Left lobe of liver (tissue), 2 donors: ENCODE measurements at places on chromosomes 5 and 9. TPM values are rescaled to one million over a fixed set of nuclear protein-coding genes. Genes with fewer than 3 reads are reported as not detected.

The DMRT3 gene
- not detected for total RNA-seq

GRCh38 chr5:161314033-161314432 lies 232.5 kb downstream of the GABRB2 start:
- no peak for DNase-seq

The RAI14 gene
- total RNA-seq, result 24.9 TPM

DNA sequence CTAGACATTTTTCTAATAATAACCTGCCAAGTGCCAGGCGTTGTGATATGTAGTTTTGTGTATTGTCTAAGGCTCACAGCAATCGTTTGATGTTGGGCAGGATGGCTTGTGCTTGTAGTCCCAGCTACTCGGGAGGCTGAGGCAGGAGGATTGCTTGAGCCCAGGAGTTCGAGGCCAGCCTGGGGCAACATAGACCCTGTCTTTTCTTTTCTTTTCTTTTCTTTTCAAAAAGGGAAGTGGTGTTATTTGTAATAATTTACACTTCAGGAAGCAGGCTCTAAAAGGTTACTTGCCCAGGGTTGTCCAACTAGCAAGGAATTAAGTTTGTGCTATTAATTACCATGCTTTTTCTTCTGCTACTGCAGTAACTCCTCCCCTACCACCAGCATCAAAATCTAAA lies 3.2 kb downstream of the ZNF131 start:
- no peak for DNase-seq

DNA sequence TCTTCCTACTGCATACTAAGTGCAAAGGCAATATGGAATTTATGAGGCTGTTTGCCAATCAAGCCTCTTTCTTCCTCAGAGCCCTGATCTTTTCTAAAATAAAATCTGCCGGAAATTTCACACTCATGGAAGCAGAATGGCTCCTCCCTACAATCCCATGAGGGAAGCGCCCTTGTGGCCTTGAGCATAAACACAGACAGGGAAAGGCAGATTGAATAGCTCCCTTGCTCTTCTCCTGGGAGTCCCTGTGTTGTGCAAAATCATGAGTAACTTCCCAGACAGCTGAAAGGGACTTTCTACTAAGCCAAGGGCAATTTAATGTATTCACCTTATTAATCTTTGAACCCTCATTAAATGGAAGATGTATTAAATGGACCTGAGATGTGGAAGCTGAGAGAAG lies 226.1 kb upstream of the PIK3R1 start:
- DNase-seq, result no peak

- no peak for DNase-seq
Observed at GRCh38 chr5:142601432-142601831, 84.5 kb downstream of the FGF1 start.

- no peak for DNase-seq
Observed at GRCh38 chr5:115423051-115423450, 121.5 kb downstream of the FEM1C start.

The TRIM52 gene
- total RNA-seq, result 6.0 TPM

The PCDHB2 gene
- 0.08 TPM for total RNA-seq

The LCN15 gene
- not detected for total RNA-seq

The ANKRD34B gene
- not detected for total RNA-seq

GRCh38 chr5:140977003-140977402 lies 10.7 kb downstream of the PCDHAC2 start:
- no peak for DNase-seq

- DNase-seq, result no peak
Observed at GRCh38 chr5:72203251-72203845, 96.1 kb downstream of the MAP1B start.

DNA sequence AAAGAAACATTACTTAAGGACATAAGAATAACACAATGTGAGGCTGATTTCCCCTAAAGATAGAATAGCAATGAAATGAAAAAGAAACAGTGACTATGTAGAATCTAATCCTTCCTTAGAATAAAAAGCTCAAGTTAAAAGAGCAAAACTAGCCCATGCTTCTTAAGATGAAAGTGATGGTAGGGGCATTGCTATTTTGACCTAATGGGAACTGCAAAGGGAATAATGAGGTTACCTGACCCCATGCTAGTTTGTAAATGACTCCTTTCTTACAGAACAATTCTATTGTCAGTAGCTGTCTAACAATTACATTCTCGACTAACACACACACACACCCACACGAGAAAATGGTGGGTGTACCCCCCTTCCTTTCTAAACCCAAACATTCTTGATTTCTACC lies 575.8 kb downstream of the CSNK1G3 start:
- no peak for DNase-seq

DNA sequence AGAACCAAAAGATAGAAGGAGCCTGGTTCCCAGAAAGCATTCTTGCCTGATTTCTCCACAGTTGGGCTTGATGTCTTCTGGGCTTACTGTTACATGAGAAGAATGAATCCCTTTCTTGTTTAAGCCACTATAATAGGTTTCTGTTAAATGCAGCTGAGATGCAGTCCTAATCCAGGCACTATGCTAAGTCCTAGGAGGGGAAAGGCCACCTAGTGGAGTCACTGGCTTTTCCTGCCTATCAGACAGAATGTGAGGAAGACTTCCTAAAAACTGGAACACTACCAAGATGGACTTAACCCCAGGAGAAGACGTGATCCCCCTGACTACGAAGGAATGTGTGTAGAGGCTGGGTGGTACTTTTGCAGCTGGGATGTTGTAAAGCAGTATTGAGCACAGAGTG lies 34.3 kb upstream of the FSD1L start:
- DNase-seq, result no peak

- peak; percentile 69 for DNase-seq
Observed at GRCh38 chr5:154138701-154139100, 51.8 kb upstream of the GALNT10 start.

DNA sequence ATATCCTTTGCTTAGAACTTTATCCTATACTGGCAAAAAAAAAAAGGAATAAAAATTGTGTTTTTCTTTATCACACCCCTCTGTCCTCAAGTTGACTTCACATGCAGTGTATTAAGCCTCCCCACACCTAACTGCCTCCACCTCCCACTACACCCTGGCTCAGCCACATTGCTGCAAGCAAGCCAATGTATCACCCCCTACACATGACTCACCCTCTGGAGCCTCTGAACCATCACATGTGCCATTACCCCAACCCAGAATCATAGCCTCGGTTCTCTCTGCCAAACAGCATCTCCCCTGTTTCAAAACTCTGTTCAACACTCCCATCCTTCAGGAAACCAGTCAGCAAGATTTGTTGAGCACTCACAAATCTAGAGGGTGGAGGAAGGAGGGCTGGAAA lies 209.0 kb downstream of the CWC27 start:
- DNase-seq, result no peak

- no peak for DNase-seq
Observed at GRCh38 chr9:101387871-101388506, 3.2 kb upstream of the BAAT start.

The GLIPR2 gene
- 1.5 TPM for total RNA-seq

The LCN1 gene
- not detected for total RNA-seq

The ACTL7B gene
- not detected for total RNA-seq

DNA sequence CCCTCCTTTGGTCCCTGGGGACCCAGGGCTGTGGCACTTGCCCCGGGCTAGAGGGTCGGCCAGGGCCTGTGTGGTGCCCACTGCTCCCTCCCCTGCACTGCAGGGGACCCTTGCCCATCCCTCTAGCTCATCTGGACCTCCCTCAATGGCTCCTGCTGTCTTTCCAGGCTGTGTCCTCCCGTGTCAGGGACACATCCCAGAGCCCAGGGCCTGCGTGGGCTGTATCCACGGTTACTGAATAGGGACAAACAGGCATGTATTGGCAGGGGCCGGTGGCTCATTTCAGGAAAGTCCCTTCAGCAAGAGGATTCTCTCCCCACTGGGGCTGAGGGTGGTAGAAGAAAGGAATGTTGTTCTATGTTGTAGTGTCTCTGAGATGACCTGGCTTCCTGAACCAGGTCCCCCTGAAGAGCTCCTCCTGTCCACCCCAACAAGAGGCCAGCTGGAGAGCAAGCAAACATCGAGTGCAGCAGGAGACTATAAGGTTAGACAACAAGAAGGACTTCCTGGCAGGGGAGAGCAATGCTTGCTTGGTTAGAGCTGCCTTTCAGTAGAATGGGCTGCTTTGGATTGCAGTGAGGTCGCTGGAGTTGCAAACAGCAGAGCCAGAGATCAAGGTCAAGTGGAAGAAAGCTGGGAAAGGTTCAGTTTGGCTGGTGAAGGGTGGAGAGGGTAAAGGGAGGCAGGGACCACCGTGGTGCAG lies 1.0 kb upstream of the CRB2 start:
- no peak for DNase-seq

- no peak for DNase-seq
Observed at GRCh38 chr9:123490688-123491087, 134.7 kb downstream of the CRB2 start.

GRCh38 chr5:130034566-130035210 lies 130.4 kb downstream of the CHSY3 start:
- DNase-seq, result no peak

The IL33 gene
- total RNA-seq, result 9.3 TPM

DNA sequence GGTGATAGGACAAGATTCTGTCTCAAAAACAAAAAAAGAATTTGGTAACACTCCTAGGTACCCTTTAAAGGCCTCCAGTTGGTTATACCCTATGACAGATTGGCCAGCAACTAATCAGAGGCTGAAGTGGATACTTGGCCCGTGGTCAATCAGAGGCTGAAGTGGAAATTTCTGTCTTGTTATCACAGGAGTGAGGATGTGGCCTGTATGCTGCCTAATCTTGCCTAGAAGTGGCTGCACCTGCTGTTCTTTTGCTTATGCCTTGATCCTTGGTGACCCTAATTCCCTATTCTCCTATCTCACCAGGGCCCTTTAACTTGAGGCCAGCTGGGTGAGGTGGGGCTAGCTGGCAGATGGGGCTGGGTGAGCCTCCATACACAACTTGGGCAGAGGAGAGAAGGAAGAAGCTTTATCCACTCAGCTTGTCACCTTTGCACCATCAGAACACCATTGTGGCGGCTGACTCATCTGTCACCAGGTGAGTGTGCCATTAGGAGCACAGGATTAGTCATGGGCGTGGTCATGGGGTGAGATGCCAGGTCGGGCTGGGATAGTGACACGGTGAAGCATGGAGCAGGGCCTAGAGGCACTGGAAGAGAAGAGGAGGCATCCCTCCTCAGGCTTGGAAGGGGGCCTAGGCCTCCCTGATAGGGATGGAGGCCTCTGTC lies 41.5 kb downstream of the SAR1B start:
- DNase-seq, result peak; percentile 31

The ADAMTS12 gene
- total RNA-seq, result 1.9 TPM

The SLC23A1 gene
- 35.5 TPM for total RNA-seq

DNA sequence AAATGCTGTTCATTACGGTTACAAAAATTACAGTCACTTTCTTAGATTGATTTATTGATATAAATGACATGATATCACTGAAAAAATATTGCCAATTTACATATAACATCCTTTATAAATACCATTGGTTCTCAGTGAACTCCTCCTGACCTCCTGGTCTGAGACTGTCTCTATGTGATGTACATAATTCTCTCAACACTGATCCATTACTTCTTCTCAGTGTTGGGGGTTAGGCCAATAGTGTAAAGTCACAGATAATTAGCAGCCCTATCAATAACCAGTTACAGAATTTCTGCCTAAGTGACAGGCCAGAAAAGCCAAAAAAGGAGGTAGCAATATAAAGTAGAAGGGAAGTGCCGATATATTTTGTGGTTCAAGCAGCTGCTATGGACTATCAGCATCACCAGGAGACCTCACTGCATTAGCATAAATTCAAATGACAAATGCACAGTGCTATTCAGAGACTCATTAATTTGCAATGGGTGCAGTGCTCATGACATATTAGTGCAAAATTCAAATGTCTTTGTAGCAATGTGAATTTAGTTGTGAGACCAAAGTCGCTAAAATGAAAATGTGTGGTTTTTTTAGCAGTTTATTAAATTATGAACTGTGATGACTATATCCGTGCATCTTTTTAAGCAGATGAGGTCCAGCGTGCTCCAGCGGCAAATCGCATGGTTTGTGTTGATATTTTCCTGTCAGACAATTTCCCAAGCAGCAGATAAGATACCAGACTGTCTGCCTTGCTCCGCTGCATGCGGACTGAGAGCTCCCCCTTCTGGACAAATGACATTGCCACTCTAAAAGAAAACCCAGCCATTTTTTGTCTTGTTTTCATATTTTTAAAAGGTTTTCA lies 144.6 kb downstream of the CETN3 start:
- DNase-seq, result peak; percentile 54

DNA sequence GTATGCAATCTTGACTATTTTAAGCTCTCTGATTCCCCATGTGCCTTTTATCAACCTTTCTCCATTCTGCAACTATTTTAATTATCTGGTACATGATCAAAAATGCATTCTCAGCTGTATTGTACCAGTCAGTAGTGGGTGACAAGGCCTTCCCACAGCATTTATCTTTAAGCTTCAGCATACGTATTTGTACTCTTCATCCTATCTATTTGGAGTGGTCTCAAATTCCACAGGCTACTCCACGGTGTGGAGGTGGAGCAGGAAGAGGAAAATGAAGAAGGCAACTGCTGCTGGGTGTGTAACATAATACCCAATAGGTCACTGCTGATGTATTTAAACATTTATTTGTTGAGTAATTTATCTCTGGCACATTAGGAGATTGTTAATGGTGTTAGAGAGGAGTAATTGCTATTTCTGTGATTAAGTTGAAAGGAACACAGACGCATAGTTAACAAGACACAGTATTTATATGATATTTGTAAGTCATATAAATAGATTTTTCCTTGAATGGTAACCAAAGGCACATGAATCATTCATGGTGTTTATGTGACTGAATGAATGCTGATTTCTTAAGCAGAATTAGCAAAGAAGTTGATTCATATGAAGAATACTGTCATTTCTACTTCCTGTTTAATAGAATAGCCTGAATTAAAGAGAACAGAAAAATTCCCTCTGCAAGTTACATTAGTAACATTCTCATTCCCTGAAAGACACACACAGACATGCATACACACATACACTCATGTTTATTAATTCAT lies 153.8 kb upstream of the NR3C1 start:
- DNase-seq, result no peak

The FOCAD gene
- total RNA-seq, result 7.5 TPM

DNA sequence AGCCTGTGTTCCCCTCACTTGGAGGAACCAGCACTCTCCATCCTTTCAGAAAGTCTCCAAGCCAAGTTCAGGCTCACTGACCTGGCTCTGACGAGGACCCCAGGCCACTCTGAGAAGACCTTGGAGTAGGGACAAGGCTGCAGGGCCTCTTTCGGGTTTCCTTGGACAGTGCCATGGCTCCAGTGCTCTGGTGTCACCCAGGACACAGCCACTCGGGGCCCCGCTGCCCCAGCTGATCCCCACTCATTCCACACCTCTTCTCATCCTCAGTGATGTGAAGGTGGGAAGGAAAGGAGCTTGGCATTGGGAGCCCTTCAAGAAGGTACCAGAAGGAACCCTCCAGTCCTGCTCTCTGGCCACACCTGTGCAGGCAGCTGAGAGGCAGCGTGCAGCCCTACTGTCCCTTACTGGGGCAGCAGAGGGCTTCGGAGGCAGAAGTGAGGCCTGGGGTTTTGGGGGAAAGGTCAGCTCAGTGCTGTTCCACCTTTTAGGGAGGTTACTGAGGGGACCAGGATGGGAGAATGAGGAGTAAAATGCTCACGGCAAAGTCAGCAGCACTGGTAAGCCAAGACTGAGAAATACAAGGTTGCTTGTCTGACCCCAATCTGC lies 4.7 kb upstream of the NUP214 start:
- DNase-seq, result no peak
